CD4-positive, alpha-beta T cell treated with Interferon gamma for 1 hour (primary cell): ENCODE measurements at places on chromosomes 4 and X.

DNA sequence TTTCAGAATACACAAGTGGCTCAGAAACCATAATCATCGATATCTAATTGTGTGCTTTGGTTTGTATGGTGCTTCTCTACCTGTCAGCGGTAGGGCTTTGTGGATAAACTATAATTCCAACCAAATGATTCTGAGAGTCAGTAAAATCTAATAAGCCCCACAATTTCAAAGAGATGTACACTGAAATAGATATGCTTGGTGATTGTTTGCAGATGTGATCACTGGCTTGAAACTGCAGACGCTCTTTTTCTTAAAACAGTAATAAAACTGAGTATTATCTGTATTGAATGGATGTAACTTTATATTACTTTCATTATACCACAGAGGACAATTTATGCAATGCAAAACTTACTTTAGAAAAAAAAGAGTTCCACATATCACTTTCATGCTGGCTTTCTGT is 198.8 kb upstream of the ANXA10 start:
- DNase-seq: no peak

GRCh38 chr4:3436798-3437581 is 4.8 kb upstream of the HGFAC start:
- no peak for DNase-seq

DNA sequence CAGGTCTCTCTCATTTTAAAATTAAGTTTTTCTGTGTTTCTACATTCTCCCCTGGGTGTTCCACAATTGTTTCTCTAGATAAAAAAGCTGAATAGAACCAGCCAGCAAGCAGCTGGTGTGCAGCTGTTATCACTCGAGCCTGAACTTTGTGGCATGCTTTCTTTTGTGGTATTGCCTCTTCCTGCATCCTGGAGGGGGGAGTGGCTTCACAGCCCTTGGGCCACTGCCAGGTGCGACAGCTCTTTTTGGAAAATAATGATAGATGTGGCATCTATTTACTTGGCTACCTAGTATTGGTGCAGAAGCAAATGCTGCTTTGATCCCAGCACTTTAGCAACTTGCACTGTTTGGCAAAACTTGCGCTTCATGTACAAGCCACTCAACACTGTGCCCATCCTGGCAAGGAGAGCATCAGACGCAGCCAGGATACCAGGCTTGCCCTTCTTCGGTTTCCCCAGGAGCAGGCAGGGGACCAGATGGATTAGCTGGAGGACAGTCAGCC is 69.4 kb downstream of the HMGB2 start:
- DNase-seq: peak; percentile 11

DNA sequence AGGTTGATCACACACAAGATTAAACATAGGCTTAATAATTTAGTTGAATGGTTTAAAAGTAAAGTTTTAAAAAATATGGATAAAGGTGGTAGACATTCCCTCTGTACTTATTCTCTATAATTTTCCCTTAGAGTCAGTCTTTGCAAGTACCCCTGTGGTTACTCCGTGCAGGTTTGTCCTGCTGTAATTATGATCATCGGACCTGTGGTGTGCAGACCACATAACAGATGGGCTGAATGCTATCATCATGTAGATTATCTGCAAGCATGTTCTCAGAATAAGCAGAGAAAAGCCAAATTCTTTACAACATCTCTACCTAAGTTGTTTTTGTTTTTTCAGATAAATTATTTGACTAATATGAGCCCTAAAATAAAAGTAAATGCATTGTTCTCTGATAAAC is 146.8 kb downstream of the FSTL5 start:
- no peak for DNase-seq

GRCh38 chr4:116020141-116020722 is 906.8 kb upstream of the NDST4 start:
- DNase-seq: no peak
